NCI-H446 (cell line): ENCODE measurements at places on chromosomes 12 and 14.

DNA sequence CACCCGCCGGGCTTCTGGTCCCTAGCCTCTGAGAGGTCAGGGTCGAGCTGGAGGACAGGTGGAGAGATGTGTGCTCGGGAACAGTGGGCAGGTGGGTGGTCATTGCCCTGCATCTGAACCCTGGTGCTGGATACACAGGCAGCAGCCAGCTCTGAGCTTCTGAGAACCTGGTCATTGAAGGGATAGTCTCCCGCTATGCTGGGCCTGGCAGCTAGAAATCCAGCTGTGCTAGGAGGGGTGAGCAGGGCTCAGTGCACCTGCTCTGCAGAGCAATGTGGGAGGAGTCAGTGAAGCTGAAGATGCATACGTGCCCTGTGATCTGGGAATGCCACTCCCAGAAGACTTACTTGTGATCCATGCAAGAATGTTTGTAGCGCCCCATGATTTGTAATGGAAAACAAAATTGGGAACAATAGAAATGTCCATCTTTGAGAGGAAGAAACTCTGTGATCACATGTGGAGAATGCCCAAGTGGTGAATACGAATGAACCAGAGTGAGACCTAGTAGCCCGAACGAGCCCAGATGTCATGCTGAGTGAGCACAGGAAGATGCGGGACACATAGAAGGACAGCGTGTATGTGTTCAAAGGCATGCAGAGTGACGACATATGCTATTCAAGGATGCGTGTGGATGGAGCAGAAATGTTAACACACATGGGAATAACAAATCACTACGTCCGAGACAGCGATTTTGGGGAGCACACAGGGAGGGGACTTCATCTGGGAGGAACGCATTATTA is 63.4 kb downstream of the AACS start:
- no peak for DNase-seq

GRCh38 chr12:95723693-95724384 is 66.7 kb downstream of the NTN4 start:
- DNase-seq: no peak

GRCh38 chr12:42588524-42589464 is 752 bp downstream of the PRICKLE1 start:
- DNase-seq: no peak

- no peak for DNase-seq
Measured at GRCh38 chr14:36512585-36513003, 7.4 kb downstream of the NKX2-1 start.

DNA sequence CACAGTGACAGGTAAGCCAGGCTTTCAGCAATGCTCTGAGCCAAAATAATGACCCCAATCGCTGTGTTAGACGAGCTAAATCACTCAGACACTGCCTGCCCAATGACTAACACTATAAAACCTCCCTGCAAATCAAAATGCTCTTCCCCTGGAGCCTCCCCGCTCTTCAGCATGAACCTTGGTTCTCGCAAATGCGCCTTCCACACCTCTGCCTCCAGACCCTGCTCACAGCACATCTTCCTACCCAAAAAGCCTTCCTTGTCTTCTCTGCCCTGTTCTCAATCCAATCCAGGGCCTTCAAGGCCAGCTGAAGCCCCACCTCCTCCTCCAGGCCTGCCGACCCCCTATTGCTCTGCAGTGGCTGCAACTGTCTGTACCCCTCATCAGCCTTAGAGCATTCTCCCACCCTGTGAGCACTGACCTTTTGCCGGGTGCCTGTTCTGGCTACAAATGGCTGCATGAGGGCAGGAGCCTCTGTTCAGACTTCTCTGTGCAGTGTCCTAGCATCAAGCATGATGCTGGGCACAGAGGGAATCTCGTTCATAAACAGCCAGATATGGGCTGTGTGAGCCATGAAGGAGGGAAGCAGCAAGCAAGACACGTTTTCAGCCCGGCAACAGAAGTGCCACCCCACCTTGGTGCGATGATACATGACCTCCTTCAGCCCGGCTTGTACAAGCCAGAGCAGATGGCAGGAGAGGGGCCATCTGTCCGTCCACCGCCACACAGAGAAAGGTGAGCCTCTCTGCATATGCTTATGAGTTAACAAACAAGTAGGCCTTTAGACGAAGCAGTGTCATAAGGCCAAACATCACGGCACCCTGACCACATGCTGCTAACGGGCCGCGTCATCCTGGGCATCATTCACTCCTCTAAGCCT is 64.5 kb upstream of the DDX11 start:
- DNase-seq: no peak

DNA sequence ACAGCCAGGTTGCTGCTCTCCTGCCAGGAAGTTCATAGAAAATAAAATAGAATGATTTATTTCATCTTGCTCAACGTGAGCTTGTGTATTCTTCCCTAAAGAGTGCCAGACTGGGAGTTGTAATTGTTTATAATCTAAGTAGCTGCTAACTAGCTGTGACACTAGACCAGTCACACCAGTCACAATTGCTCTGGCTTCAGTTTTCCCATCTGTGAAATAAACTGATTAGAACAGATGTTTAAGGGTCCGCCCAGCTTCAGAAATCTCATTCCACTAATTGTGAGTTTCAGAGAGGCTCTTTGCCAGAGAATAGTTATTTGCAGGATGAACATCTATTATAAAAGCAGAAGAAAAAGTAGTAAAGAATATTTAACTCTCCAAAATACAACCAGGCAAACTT is 55.6 kb upstream of the ZDHHC17 start:
- no peak for DNase-seq

GRCh38 chr14:73250781-73251500 is 13.6 kb downstream of the PAPLN start:
- no peak for DNase-seq

DNA sequence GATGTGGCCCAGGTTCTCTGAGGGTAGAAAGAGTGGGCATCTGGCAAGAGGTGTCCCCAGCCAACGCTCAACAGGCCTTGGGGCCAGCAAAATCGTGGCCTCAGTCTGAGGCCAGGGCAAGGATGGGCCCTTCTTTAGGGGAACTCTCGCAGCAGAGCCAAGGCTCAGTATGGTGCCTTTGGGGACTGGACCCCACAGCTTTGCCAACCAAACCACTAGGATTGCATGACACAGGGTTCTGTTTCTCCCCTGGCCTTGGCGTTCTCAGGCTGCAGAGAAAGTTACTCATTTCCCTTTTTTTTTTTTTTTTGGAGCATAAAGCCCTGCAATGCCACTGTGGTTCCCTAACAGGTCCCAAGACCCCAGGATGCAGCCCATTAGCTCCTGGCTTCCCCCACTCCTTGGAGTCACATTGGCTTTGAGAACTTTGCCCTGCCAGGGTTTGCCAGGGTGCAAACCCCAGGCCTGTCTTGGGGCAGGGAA is 100.6 kb downstream of the LGMN start:
- DNase-seq: no peak

DNA sequence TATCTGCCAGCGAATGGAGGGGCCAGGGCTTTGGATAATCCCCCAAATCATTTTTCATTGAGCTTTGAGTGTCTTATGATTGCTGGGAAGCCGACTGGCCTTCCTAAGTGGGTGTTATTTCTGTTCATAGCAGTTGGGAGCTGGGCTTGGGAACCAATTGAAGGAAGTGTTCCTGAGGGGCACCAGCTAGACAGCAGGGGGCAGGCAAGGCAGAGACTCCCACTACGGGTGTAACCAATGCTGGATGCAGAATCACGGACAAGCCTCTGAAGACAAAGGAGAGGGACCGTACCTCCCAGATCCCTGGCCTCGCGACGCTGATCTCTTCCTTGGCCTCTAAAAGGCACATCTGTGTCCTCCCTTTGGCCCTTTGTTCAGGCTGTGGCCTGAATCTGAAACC is 149.0 kb upstream of the PRMT8 start:
- DNase-seq: no peak

DNA sequence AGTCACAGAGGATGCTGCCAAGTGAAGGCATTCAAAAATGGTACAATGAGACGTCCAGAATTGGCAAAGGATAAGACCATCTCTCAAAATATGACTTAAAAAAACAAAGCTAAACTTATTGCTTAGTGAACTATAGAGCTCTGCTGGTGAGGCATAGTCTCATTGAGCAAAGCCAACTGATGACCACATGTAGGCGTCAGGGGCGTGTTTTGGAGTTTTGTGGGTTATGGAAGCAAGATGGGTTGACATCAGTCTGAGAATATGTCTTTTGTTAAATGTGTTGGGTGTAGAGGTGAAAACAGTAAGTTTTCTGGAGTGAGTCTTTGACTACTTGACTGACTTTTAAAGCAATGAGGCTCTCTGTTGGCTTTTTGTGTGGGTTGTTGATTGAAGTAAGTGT is 47.2 kb downstream of the ATL1 start:
- no peak for DNase-seq

DNA sequence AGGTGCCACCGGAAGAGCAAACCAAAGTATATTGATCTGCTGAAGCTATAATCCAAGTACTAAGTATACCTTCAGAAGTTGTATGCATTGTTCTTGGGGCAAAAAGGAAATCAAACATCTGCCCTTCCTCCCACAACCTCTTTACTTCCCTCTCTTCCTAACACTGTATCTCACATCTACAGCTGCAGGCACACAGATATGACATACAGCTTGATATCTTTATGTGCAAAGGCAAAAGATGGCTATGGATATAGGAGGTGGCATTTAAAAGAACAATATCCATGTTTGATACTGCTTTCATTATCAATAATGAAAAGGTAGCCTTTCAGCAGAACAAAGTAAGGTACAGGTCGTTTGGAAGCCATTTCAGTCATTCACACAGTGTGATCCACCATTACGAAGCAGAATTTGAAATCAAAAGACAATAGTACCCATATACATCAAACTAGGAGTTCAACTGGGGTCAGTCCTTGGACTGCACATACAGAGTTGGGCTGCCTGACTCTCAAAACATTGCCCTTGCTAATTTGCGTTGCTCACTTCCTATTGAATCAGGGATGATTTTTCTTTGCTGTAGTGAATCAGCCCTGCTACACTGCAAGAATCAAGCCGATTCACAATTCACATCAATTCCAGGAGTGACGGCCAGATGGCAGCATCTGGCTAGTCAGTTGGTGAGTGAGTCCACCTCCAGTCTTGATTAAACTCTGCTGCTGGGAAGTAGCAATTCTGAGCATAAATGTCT is 8.9 kb downstream of the ANG start:
- DNase-seq: peak; percentile 16

- no peak for DNase-seq
Measured at GRCh38 chr12:72024613-72025012, 86.0 kb downstream of the TPH2 start.

- no peak for DNase-seq
Measured at GRCh38 chr12:131231032-131231980, 277.6 kb downstream of the ADGRD1 start.

DNA sequence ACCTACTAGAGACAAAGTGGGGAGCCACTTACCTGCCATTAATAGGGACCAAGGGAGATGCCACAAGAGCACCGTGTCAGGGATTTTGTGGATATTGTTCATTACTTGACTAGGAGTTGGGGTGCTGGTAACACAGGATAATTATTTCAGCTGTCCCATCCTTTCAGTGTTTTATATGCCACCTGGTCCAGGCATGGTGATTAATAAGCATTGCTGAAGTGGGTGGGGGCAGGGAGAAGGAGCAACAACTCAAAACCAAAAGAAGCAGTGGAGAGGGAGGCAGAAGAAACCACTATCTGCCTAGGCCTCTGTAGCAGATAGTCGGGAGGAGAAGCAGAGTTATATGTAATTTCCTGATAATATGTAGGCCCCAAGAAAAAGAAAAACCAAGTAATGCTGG is 184.6 kb downstream of the NPAS3 start:
- DNase-seq: no peak

DNA sequence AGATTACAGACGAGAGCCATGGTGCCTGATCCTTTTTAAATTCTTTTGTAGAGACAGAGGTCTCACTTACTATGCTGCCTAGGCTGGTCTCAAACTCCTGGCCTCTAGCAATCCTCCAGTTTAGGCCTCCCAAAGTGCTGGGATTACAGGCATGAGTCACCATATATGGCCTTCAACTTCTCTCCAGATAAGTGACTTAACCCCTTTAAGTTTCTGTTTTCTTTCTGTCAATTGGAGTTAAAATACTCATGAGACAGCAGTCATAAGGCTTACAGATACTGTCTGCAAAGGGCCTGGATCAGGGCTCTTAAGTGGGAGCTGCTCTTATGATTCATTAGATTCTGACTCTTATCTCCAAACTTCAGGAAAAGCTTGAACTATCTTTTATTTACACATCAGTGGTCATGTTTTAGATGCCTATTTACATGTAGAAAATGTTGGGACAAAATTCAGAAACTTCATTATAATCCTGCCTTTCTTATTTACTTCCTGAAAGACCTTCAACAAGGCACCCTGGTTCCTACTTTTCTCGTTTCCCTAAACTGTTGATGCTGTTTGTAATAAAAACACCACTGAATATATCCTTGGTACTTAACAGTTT is 271.5 kb upstream of the TBX3 start:
- DNase-seq: no peak

GRCh38 chr12:56324206-56324605 is 8.4 kb upstream of the CNPY2 start:
- DNase-seq: no peak

GRCh38 chr14:62847168-62847567 is 198.1 kb downstream of the KCNH5 start:
- no peak for DNase-seq

GRCh38 chr12:8465301-8465996 is 9.7 kb downstream of the CLEC6A start:
- no peak for DNase-seq

- DNase-seq: no peak
Measured at GRCh38 chr14:50359631-50360030, 37.0 kb downstream of the CDKL1 start.

GRCh38 chr14:91753501-91754128 is 21.7 kb upstream of the CATSPERB start:
- DNase-seq: no peak

DNA sequence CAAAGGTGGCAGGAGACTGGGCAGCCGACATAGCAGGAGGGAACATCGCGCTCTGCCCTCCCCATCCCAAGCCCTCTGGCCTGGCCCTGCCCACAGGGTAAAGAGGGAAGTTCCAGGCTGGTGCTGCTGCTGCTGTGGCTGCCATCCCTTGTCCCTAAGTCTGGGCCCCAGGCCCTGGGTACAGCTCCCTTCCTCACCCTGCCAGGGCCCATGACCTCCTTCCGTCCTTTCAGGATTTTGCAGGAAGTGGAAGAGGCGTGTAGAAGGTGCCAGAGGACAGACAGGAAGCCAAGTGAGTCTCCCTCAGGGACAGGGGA is 14.7 kb upstream of the NCOR2 start:
- DNase-seq: no peak
